ENCODE measurements at places on chromosomes 6 and 20.

DNA sequence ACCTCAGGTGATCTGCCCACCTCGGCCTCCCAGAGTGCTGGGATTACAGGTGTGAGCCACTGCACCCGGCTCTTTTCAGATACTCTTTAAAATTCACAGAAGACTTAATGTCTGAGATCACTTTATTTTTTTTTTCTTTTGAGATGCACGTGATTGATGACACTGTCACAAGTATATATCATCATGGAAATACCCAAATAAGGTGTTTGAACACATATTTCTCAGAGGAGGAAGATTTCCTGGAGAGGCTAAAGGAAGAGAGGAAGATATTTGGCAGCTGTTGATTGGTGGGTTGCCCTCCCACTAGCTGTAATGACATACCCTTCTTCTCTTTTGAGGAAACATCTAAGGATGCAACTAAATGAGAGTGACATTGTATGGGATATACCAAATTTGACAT, 225.9 kb upstream of the CITED2 start:
- DNase-seq, result no peak

DNA sequence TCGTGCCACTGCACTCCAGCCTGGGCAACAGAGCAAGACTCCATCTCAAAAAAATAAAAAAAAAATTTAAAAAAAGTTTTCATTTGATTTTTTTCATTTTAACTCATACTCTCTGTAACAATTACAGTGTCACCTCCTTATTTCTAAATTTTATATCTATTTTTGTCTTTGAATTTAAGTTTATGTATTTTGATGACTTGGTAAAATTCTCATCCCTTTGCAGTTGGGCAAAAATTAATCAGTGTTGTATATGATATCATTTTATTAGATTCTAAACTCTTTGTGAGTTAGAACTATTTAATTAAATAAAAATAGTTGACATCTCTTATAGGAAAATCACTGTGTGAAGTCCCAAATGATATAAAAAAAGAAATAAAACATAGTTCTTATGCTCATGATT, 270.7 kb downstream of the PLCB1 start:
- no peak for DNase-seq

DNA sequence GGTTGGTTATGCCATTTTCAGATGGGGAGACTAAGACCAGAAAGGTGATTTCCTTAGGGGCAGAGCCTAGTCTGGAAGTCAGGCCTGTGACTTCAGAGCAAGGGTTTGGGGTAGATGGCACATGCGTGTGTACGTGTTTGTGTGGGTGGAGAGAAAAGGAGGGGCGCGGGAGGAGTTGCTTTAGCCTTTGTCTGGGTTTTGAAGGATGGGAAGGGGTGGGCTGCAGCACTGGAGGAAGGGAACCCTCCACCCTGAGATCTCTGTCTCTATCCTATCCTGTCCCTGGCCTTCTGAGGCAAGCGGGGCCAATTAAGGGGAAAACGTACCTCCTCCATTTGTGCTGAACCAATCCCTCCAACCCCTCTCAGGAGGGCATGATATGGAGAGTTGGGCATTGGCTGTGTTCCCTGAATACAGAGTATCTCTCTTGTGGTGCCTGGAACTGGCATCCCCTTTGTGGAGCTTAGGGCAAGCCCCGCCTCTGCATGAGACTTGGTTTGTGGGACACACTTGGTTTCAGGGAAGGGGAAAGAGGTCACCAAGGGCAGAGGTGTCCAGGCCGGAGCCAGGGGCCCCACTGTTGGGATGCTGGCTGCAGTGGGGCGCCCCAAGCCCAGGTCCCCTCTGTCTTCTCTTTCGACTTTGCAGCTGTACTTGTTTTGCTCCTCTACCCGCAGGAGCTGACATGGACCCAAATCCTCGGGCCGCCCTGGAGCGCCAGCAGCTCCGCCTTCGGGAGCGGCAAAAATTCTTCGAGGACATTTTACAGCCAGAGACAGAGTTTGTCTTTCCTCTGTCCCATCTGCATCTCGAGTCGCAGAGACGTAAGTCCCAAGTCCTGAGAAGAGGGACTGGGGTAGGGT, at the start of gene DBNDD2:
Gene DBNDD2 (plus strand): TSS at position 507 of the 863 bp plus-strand sequence. CDS start 179 bp downstream, at position 686.
- no peak for DNase-seq

DNA sequence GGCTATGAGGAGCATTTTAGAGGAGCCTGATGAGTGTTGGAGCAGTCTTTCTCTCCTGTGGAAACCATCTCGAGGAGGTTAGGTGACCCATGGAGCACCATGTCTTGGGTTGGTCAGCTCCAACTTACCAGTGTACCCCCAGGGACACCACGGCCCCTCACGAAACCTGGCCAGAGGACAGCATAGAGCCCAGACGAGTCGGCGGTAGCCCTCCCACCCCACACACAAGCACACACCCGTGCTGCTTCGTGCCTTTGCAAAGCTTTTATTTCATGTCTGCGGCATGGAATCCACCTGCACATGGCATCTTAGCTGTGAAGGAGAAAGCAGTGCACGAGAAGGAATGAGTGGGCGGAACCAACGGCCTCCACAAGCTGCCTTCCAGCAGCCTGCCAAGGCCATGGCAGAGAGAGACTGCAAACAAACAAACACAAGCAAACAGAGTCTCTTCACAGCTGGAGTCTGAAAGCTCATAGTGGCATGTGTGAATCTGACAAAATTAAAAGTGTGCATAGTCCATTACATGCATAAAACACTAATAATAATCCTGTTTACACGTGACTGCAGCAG, 53.6 kb downstream of the EZR start:
- DNase-seq, result no peak

GRCh38 chr6:106849676-106850332, 124.7 kb downstream of the CD24 start:
- DNase-seq, result no peak

- no peak for DNase-seq
Observed at GRCh38 chr6:157372501-157373280, 8.3 kb upstream of the ZDHHC14 start.

DNA sequence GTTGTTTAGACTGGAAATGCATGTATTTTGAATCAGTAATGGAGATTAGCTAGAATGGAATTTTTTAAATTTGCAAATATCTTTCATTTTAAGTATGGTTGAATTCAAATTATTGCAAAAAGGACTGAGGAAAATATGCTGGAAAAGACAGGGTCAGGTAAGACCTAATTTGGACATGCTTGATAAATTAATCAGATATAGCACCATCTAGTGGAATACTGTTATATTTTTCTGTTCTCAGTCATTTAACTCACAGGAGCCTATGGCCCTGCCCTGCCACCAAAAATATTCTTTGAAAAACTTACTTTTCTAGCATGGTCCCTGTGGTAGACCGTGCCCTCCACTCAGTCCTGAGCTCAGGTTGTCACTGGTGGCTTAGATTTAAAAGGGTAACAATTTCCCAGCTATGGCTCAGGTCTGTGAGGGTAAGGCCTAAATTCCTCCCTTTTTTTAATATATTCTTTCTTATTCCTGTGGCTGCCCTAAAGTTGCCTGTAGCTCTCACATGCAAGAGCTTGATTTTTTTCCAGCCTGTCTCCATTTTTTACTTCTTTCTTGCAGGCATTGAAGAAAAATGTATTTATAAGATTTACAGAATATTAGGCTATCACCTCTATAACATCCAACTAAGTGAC, 25.3 kb upstream of the KIAA1586 start:
- DNase-seq, result peak; percentile 20

DNA sequence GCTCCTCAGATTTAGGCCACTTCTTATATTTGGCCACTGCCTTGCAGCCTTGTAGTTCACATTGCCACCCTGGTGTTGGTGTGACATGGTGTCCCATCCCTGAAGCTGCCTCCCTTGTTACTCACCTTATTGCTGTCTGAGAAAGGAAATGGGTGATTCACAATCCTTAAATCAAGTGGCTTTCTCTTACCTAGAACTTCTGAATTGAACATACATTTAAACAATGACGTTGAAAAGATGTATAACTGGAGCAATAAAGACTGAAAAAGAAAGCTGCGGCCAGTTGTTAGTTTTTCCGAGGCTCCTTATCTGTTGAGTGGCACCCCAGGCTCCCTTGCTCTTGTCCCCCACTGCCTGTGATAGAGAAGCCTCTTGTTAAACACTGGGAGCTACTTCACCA, 28.8 kb upstream of the GNRH2 start:
- no peak for DNase-seq

DNA sequence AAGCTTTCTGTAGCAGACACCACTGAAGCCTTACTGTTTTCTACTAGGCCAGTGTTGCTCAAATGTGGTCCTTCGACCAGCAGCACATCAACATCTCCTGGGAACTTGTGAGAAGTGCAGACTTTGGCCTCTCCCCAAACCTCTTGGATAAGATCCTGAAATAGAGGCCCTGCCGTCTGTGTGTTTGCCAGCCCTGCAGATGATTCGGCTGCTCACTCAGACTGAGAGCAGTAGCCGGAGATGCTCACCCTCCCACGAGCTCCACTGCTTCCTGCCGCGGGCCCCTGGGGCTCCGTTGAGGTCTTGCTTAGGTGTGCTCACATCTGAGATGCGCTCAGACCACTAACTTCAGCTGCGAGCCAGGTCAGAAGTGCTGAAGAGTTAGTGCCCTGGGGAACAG, 129.5 kb upstream of the SSTR4 start:
- no peak for DNase-seq

GRCh38 chr6:44172731-44173500, 14.3 kb downstream of the CAPN11 start:
- DNase-seq, result peak; percentile 64

- DNase-seq, result no peak
Observed at GRCh38 chr6:113276601-113277000, 580.5 kb upstream of the MARCKS start.

DNA sequence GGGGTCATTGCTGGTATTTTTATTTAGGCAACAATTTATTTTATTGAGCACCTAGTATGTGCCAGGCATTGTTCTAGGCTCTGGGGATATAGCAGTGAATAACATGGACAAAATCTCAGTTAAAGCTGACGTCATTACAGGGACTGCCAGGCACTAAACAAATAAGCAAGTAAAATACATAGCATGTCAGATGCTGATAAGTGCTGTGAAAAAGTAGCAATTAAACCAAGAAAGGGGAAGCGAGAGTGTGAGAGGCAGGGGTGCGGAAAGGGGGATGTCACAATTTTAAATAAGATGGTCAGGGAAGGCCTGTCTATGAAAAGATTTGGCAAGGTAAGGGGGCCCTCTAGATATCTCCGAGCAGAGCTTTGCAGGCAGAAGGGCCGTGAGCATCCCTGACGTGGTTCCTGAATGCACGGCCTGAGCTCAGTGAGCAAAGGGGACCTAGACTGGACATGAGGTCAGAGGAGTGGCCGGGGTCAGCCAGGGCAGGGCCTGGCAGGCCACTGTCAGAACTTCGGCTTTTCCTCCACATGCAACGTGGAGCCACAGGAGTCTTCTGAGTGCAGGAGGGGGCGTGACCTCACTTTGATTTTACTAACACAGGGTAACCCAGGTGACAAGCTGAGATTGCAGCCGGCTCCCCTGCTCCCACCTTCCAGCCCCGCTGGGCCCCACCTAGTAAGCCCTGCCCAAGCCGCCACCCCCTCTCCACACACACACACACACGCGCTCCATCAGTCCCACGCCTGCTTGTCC, 24.2 kb upstream of the SIRPA start:
- no peak for DNase-seq

DNA sequence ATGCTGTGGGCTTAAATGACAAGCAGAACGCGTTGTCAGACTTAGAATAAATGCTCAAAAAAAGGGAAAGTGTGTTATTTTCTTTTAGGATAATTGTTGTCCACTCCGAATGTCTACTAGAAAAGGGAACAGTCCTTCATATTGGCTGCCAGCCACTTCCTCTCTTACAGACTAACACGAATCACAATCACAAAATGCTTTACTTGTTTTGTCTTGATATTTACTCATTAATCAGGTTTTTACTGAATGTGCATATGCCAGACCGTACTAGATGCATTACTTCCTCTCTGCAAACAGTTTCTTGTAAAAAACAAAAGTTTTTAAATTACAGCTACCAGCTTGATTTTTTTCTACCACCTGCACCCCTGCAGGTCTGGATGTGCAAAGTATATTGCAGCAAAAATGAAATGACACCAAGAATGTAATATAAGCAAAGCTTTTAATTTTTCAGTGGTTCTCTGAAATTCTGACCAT, 821 bp downstream of the DHX35 start:
- no peak for DNase-seq

GRCh38 chr20:14536738-14537137, 199.3 kb upstream of the FLRT3 start:
- DNase-seq, result no peak

DNA sequence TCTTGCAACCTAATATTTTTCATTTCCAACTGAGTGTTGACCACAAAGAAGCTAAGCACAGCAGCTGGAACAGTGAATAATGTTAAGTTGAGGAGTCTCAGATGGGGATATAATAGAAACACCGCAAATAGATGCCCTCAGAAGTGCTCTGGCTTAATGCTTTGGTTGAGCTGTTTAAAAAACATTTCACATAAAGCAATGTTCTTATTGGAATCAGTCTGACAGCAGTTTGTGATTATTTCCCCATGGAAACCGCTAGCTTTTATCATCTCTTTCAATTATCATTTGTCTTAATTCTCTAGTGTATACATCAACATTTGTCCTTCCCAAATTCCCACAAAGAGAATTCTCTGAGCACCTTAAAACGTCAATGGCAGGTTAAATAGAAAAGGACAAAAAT, 30.8 kb downstream of the METTL24 start:
- DNase-seq, result no peak

DNA sequence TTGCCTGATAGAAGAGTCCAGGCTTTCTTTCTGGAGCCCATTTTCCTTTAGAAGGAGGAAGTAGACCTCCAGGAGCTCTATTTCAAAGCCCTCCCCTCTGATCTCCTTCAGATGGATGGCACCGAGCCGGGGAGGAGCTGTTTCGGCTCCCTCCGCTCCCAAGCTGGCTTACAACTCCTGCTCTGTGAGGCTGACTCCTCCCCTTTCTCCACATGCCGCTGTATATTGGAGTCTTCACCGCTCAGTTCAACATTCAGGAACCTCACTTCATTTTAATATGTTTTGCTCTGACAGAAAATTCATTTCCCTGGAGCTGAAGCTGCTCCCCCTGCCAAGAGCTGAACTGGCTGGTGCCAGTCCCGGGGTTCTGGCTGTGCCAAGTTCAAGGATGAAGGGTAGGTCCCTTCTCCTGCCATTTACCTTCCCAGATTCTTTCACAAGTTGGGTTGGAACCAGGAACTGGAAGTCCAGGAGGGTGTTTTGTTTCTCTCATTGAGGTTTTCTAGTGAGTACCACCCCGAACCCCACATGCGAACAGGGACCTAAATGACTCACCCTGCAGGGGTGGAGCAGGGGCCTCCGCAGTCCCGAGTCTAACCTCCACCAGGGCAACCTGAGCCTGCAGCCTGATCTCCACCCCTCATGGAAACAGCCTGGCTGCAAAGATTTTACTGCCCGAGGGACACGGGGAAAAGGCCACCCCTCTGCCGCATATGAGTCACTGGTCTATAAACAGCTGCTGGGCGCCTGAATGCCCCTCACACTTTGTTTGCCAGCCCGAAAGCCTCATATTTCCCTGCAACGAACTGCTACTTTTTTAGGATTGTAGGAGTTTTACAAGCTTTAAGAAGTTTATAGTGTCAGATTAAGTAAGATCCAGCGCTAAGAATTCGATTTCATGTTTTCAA, 68.6 kb upstream of the FOXA2 start:
- DNase-seq, result no peak

DNA sequence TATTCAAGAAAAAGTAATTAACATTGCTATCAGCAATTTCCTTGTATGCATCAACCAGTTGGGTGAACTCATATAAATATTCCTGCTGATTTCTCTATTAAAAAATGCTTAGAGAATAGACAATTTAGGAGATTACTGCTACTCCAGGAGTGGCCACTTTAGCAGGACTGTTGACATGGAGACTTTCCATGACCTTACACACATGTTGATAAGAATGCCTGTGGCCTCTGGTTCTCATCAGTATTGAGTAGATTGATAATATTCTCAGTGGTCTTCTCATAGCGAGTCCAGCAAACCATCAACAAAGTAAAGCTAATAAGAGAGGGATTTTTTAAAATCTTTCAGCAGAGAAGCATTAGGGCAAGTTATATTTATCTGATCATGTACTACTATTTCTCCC, 208.4 kb upstream of the MARCKS start:
- no peak for DNase-seq

All from epithelial cell of proximal tubule (primary cell).